ENCODE measurements at places on chromosomes 16 and 17. TPM values are rescaled to one million over a fixed set of nuclear protein-coding genes. Genes with fewer than 3 reads are reported as not detected.
A peak's percentile ranks its signal among the peaks of the same experiment; 100 is the strongest.

C16orf89 gene
- not detected for total RNA-seq

CD300LG gene
- not detected for total RNA-seq

ENPP7 gene
- not detected for total RNA-seq

GFOD2 gene
- 14.4 TPM for total RNA-seq

RHBDF1 gene
- 52.4 TPM for total RNA-seq

DNA sequence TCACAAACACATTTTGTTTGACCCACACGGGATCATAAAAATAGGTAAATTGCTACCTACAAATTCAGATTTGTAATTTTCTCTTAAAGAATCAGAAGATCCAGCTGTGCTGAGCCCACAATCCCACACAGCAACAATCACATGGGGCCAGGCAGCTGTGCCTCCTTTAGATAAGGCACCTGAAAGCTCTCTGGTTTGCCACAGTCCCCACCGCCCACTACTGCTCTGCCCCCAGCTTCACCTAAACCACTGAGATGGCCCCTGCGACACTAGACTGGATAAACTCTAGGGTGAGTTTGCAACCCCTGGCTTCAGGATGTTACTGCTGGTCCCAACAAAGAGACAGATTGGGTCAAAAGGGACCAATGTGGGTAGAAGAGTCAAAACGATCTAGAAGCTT, 96.8 kb downstream of the GSG1L start:
- peaks cover 20% of the 10 kb centered on the region for H3K27me3 ChIP-seq
- DNase-seq, result no peak
- H3K36me3 ChIP-seq, result no peaks in the 10 kb centered on the region
- no peaks in the 10 kb centered on the region for H3K4me1 ChIP-seq
- H3K27ac ChIP-seq, result no peak overlapping the region
- H3K4me3 ChIP-seq, result no peak overlapping the region

- no peak overlapping the region for H3K4me3 ChIP-seq
- no peak overlapping the region for H3K27ac ChIP-seq
- no peaks in the 10 kb centered on the region for H3K4me1 ChIP-seq
- DNase-seq, result no peak
- H3K27me3 ChIP-seq, result no peaks in the 10 kb centered on the region
- no peaks in the 10 kb centered on the region for H3K36me3 ChIP-seq
Measured at GRCh38 chr16:88435437-88436355, 17.4 kb upstream of the ZFPM1 start.

GRCh38 chr17:34291721-34292348, 6.3 kb downstream of the CCL11 start:
- no peak for DNase-seq
- H3K27me3 ChIP-seq, result no peaks in the 10 kb centered on the region
- H3K4me1 ChIP-seq, result peaks cover 19% of the 10 kb centered on the region
- no peak overlapping the region for H3K27ac ChIP-seq
- H3K4me3 ChIP-seq, result no peak overlapping the region

DNA sequence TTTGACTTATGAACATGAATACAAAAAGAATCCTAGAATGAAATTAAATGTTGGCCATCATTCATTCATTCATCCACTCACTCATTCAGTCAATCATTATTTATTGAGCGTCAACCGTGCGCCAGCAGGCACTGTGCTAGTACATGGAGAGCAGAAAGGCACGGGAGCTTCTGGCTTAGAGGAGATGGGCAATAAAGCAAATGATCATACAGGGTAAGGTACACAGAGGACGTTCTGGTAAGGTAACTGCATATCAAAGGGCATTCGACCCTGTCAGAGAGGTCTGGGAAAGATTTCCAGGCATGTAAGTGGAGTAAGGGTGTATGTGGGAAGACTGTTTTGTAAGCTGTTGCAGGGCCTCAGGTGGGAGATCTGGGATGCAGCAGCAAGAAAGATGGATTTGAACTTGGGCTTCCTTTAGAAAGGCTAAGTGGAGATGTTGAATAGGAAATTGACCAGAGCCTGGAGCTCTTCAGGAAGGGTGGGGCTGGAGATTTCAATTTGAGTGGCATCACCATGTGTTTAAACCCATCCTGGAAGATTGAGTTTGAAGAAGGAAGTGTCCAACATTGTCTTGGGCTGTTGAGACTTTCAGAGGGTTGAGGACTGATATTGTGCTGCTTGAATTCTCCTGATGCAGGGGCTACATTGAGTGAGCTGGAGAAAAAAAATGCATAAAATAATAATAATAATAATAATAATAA, 2.8 kb upstream of the MSI2 start:
- H3K4me3 ChIP-seq, result no peak overlapping the region
- no peak for DNase-seq
- H3K27me3 ChIP-seq, result no peaks in the 10 kb centered on the region

GRCh38 chr16:79430191-79430678, 170.3 kb downstream of the MAF start:
- no peak overlapping the region for H3K4me3 ChIP-seq
- H3K36me3 ChIP-seq, result peaks cover 2% of the 10 kb centered on the region
- H3K27me3 ChIP-seq, result peaks cover 6% of the 10 kb centered on the region

DNA sequence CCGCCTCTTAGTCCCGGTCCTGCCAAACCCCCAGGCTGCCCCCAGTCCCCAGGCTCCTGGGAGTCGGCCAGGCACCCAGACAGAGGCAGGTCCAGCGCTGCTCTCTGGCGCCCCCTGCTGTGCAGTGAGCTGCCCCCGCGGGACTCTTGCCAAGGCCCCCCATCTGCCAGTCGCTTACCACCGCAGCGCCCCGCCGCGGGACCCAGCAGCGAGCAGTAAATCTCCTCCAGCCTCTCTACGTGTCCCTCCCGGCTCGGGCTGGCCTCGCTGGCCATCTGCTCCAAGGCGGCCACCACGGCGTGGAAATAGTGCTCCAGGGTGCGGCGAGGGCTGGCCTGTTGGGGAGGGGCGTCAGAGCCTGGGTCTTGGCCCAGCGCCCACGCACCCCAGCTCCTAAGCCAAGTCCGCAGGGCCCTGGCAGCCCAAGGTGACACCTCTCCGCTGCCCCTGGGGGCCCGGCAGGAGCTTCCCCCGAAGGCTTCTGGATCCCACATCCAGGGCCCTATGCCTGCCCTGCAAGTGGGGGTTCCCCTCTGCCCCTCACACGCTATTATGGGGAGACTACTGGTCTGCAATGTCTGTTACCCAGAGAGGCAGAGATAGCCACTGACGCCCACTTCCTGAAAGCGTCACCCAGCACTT, 33.7 kb upstream of the MFSD6L start:
- no peaks in the 10 kb centered on the region for H3K4me1 ChIP-seq
- DNase-seq, result no peak
- H3K36me3 ChIP-seq, result no peaks in the 10 kb centered on the region
- peaks cover 8% of the 10 kb centered on the region for H3K27me3 ChIP-seq
- H3K4me3 ChIP-seq, result no peak overlapping the region

GRCh38 chr17:45722161-45722560, 62.0 kb upstream of the CRHR1 start:
- no peak overlapping the region for H3K27ac ChIP-seq
- no peak overlapping the region for H3K4me3 ChIP-seq
- H3K27me3 ChIP-seq, result peaks cover 57% of the 10 kb centered on the region
- peaks cover 3% of the 10 kb centered on the region for H3K36me3 ChIP-seq
- DNase-seq, result no peak

GRCh38 chr16:48393485-48394354, 8.5 kb upstream of the SIAH1 start:
- H3K36me3 ChIP-seq, result peaks cover 2% of the 10 kb centered on the region
- no peak overlapping the region for H3K4me3 ChIP-seq

DNA sequence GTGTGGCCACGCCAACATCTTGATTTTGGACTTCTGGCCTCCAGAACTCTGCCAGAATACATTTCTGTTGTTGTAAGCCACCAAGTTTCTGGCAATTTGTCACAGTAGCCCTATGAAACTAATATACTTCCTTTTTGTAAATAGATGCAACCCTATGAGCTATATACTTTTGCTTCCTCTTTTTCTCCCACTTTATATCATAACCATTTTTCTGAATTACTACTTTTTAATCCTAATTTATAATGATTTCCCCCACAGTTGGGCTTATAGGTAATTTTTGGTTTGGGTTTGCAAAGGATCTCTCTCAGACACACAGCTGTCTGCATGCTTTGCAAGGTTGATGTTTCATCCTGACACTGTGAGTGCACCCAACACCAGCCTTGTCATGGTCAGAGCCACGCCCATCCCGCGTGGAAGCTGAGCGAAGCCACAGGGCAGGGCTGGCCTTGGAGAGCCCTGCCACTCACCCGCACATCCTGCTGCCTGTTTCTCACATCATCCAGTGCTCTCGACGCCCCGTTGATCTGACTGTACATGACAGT, 5.8 kb downstream of the TRIM25 start:
- DNase-seq, result no peak
- no peaks in the 10 kb centered on the region for H3K27me3 ChIP-seq
- H3K4me1 ChIP-seq, result peaks cover 20% of the 10 kb centered on the region

DNA sequence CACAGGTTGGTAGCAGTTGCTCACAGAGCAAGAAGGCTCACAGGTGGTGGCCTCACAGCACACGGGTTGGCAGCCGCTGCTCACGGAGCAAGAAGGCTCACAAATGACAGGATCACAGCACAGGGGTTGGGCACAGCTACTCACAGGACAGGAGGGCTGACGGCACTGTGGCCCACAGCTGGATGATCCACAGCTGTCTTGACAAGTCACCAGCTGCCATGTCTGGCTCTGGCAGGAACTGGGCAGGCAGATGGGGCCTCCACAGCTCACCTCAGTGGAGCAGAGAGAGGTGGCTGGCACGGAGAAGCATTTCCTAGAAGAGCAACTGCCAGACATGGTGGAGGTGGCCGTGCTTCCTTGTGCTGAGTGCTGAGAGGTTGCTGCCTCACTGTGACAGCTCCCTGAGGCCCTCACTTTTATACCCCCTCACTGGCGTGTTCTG, at the start of gene KRTAP16-1:
Gene KRTAP16-1 (minus strand): TSS at position 392 of the 442 bp plus-strand sequence. CDS start 56 bp downstream, at position 336.
- no peak within 1 kb of the TSS for H3K27ac ChIP-seq
- H3K4me1 ChIP-seq, result peaks cover 17% of the 10 kb centered on the region
- peaks cover 5% of the 10 kb centered on the region for H3K27me3 ChIP-seq

GRCh38 chr16:57284209-57284951, at the start of gene PLLP:
TSS of gene PLLP (minus strand) at chr16:57284672. CDS start at chr16:57284540, 132 bp downstream.
- H3K36me3 ChIP-seq, result no peaks in the 10 kb centered on the region
- no peak for DNase-seq
- H3K27ac ChIP-seq, result peak within 1 kb of the TSS; percentile 8
- peak within 1 kb of the TSS; percentile 64 for H3K4me3 ChIP-seq

DNA sequence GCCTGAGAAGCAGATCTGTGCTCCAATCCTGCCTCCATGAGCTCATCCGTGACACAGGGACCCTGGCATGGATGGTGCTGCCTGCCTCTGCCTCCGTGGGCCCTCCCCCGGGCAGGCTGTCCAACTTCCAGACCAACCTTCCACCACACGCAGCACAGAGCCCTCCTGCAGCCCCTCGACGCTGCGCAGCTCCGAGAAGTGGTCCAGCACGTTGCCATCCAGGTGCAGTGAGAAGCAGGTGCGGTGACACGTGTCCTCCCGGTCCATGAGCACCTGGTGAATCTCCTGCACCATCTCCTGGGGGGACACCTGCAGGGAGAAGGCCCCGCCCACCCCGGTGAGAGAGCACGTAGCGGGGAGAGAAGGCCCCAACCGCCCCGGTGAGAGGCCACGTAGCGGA, 8.4 kb downstream of the CLUH start:
- H3K27ac ChIP-seq, result no peak overlapping the region
- peak; percentile 87 for DNase-seq
- no peak overlapping the region for H3K4me3 ChIP-seq
- H3K27me3 ChIP-seq, result no peaks in the 10 kb centered on the region
- H3K36me3 ChIP-seq, result peaks cover 1% of the 10 kb centered on the region

- H3K4me1 ChIP-seq, result peaks cover 24% of the 10 kb centered on the region
- H3K27ac ChIP-seq, result peak overlapping the region; percentile 79
- peak; percentile 90 for DNase-seq
Measured at GRCh38 chr17:78781104-78781892, 775 bp downstream of the CYTH1 start.

GRCh38 chr17:65013613-65014391, 42.7 kb downstream of the GNA13 start:
- H3K27me3 ChIP-seq, result no peaks in the 10 kb centered on the region
- peak overlapping the region; percentile 80 for H3K27ac ChIP-seq
- no peak for DNase-seq
- peaks cover 13% of the 10 kb centered on the region for H3K36me3 ChIP-seq

DNA sequence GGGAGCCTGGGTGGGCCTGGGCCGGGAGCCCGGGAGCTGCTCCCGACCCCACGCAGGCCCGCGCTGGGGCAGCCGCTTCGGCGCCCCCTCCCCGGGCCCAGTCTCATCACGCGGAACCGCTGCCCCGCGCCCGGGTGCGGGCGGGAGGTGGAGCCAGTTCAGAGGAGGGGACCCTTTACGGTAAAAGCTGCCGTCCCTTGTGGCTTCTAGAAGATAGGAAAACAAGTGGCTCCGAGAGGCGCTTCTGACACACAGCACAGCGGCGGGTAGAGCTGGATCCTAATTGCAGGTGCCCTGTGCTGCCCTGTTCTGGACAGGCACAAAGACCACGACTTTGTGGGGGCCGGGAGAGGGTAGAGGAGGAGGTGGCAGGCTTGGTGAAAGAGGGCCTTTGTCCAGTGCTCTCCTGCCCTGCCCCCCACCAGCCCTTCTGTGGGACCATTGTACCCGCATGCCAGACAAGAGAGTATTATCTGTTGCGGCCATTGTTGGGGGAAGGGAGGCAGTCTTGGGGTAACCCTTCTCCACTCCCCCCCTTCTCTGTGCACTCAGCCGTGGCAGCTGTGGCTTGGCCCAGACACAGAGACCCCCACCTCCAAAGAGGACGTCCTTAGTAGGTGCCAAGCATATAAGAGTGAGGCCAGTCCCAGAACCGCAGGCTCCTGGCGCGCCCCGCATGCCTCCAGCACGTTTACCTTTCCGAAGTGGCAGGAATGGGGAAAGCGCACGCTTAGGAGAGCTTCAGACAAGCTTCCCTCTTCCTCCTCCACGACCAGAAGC, 736 bp downstream of the CNP start:
- peaks cover 6% of the 10 kb centered on the region for H3K36me3 ChIP-seq
- no peak for DNase-seq
- H3K4me1 ChIP-seq, result peaks cover 47% of the 10 kb centered on the region
- H3K4me3 ChIP-seq, result peak overlapping the region; percentile 80
- peak overlapping the region; percentile 74 for H3K27ac ChIP-seq

DNA sequence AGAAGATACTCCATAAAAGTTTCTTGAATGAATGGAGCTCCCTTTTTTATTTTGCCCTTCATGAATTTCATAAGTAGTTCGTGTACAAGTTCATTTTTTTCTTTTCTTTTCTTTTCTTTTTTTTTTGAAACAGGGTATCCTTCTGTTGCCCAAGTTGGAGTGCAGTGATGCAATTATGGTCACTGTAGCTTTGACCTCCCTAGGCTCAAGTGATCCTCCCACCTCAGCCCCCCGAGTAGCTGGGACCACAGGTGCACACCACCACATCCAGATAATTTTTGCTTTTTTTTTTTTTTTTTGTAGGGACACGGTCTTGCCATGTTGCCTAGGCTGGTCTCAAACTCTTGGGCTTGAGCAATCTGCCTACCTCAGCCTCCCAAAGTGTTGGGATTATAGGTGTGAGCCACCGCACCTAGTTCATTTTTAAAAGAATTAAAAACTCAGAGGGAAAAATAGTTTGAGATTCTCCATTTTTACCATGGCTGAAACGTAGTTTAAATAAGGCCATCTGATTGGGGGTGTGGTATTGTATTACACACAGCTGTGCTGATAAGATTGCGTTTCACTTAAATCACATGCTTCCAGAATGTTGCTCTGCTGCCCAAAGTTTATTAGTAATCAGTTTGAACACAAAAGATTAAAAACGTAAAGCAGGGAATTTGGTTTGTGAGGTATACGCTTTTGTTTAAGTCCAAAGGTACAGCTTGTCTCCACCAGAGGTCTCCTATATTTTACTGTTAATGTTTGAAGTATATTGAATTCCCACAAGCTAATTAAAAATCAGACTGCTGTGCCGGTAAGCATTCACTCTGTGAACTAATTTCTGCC, 154.1 kb downstream of the SOCS1 start:
- H3K4me1 ChIP-seq, result peaks cover 39% of the 10 kb centered on the region
- H3K36me3 ChIP-seq, result peaks cover 9% of the 10 kb centered on the region
- H3K27ac ChIP-seq, result peak overlapping the region; percentile 54
- H3K27me3 ChIP-seq, result no peaks in the 10 kb centered on the region
- DNase-seq, result peak; percentile 0

All from chondrocyte (in vitro differentiated cells).